ENCODE measurements at places on chromosomes 3 and 15.

- peak; percentile 43 for DNase-seq
Observed at GRCh38 chr3:158659454-158660237, 12.8 kb downstream of the LXN start.

- DNase-seq, result no peak
Observed at GRCh38 chr3:73028803-73029202, 32.2 kb downstream of the PPP4R2 start.

DNA sequence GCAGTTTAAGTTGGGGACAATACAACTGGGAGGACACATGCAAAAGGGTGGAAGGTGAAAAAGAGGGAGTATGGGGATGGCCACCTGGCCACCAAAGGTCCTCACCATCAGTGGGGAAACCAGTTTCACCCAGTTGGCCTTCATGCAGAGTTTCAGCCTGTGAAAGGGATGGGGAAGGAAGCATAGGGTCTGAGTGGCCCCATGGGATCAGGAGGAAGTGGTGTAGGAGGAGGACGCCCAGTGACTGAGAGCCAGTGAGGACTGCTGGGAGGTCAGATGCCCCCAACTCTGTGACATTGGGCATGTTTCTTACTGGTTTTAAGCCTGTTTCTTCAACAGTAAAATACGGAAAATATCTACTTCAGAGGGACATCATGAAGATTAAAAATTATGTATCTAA lies 16.3 kb downstream of the BCL2A1 start:
- no peak for DNase-seq

DNA sequence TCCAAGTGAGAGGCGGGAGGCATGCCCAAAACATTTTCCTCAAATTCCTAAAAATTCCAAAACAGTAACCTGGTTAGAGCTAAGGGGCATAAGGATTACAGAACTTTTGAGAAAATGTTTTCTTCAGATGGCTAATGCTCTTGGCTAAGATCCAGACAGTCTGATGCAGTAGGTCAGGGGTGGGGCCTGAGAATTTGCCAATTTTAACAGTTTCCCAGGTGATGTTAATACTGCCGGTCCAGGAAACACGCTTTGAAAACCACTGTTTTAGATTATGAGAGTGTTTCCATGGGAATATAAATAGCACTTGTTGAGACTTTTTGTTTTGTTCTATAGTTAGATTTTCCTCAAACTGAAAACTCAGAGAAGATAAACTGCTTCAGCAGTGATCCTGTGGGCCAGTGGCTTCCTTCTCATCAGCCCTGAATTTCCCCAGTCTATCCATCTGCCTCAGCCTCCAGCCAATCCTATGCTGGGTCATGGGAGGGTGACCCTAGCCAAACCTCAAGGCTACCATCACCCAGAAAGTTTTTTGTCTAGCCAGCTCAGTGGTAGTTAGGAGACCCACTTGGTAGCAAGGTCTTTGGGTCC lies 71.6 kb upstream of the ACP3 start:
- DNase-seq, result no peak

DNA sequence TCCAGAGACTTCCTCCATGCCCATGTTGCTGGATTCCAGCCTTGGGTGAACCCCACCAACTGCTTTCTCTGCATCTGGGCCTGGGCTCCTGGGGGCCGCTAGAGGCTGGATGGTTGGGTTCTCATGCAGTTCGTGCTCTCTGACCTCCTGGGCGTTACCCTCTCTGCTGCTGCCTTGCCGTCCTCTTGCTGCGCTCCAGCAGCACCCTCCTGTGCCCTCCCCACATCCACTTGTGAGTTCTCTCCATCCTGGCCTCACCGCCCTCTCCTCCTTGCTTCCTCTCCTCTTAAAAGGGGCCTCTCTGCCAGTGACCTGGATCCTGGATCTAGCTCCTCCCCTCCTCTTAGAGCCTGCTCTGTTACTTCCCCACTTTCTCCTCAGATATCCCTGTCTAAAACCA lies 43.7 kb downstream of the CHCHD6 start:
- DNase-seq, result no peak

DNA sequence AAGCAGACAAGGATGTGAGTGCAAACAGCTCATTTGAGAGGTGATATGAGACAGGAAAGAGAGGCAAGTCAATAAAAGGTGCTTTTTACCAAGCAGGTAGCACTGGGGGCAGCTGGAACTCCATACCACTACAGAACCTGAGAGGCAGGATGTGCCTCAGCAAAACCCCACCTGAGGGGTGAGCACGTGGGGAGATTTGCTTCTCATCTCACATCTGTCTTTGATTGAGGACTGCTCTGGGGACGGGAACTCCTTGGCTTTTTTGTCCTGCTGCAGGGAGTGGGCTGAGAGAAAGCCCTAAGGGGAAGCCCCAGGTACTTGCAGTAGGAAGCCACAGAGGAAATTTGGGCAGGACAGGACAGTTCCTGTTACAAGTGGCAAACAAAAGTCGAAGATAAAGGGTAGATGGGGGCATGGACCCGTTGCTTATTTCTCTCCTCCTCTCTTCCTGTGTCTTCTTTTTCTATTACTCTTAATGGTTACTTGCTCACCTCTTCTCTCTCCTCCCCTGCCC lies 27.1 kb downstream of the CFAP161 start:
- no peak for DNase-seq

- DNase-seq, result no peak
Observed at GRCh38 chr3:98600412-98601095, 7.1 kb upstream of the CPOX start.

DNA sequence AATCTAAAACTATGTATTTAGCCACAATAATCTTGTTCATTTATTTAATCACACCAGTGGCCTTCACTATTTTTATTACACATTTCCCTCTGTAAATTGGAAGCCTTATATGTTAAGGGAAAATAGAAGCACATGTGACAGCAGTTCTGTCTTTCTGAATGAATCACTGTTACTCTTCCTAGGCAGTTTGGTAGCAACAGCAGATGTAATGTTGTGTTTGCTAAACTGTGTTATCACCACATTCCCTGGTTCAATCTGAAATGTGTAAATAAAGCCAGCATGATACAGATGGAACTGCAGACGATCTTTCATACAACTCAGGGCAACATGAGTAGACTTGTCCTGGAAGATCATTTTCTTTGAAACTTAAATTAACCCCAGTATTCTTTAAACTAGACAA lies 220.1 kb downstream of the MCTP2 start:
- no peak for DNase-seq

DNA sequence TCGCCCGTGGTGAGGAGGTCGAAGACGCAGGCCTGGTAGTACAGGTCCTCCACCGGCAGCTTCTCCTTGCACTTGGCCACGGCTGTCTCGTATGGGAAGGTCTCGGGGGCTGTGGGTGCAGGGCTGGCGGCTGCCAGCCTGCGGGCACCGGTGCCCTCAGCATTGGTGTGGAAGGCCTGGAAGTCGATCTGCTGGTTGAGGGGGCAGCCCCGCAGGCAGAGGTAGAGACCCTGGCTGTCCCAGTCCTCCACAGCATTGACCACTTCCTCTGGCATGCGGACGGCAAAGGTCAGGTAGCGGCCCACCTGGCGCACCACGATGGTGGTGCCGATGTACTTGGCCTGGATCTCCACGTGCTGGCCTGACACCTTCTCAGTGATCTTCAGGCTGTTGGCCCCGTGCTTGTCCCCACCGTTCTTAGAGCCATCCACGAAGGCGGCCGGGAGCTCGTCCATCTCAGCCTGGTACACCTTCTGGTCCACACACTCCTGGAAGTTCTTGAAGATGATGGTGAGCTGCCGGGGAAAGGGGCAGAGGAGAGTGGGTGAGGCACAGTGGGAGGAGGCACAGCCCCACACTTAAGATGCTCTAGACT lies 43.7 kb downstream of the RGMA start:
- DNase-seq, result no peak

DNA sequence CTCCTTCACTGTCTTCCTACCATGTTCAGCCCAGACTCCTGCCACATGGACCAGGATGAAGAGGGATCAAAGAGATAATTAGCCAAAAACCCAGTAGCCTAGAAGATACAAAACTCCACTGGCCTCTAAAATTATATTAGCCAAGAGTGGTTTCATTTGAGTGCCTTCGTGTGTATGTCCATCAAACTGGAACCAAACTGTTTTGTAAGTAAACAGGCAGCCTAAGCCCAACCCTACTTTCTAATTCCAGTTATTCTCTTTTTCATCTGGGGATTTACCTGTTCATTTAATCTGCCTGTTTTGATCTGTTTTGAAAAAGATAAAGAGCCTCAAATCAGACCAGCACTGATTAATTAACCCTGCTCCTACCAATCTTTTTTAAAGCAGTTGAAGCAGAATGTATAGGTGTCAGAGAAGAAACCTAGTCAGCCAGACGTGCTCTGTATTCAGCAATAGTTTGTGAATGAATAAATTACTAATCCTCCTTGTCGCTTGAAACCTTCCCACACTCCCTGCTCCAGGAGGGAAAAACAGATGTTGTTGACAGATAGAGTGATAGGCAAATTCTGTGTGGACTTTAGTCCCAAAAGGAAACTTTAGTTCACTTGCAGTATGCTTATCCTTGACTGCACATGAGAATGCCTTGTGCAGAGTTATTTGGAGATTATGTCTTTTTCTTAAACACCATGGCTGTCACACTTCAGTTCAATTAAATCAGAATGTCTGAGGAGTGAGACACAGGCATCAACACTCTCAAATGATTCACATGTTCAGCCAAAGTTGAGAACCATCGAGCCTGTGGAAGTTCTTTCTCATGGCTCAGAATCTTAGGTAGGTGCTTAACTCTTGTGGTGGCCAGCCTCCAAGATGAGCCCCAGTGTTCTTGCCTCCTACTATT lies 55.5 kb upstream of the ZBED2 start:
- DNase-seq, result no peak

DNA sequence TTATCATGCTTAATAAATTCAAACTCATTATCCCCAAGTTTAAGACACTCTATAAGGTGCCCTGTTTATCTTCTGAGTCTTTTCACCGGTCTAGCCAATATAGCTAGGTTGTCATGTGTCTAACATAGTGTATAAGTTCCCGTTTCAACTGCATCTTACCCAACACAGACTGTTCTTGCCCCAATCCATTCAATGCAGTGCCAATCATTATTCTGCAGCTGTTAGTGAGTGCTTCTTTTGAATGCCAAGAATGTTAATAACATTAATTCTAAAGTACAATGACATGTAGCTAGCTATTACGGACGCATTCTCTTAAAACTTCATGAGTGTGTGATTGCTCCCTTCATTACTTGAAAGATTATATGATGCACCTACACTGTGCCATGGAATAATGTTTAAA lies 646.4 kb upstream of the NR2F2 start:
- no peak for DNase-seq

DNA sequence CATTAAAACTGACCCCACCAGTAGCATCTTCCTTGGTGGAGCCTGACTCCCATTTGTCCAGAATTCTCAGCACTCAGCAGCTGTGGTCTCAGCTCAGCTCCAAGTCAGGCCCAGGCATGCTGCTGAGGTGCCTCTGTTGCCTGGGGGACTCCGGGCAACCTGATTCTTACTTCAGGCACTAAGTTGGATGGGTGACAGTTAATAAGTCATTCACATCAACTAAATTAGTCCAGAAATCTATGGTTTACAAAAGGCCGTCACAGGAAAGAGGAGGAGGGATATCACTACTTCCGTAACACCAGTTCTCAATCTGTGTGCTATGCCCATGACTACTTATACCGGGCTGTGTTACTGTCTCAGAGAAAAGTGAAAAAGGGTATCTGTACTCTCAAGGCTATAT lies 310.2 kb downstream of the SATB1 start:
- DNase-seq, result no peak

DNA sequence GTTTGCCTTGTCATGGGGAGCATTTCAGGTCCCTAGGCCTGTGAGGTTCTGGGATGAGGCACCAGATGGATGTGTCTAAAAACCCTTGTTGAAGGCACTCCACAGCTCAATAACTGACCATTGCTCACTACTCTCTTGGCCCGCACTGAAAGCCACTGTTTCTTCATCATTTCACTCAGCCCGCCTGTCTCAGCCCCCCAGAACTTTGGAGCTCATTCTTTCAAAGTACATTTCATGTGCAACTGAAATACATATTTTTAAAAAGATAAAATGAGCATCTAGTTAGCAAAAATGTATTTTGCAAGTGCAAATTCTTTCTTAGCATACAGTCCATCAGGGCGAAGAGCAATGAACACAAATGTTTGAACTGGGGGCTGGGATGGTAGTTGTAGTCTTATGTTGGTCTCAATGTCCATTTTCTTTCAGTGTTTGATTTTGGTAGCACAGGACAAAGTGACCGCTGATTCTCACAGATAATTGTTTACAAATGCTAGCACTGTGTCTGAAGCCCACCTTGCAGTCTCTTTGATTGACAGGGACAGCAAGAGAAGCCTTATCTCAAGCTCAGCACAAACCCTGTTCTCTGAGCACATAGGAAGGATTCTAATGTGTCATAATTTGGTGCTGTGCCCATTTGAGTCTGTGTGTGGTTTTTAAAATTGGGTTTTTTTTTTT lies 19.6 kb downstream of the HEMK1 start:
- no peak for DNase-seq

DNA sequence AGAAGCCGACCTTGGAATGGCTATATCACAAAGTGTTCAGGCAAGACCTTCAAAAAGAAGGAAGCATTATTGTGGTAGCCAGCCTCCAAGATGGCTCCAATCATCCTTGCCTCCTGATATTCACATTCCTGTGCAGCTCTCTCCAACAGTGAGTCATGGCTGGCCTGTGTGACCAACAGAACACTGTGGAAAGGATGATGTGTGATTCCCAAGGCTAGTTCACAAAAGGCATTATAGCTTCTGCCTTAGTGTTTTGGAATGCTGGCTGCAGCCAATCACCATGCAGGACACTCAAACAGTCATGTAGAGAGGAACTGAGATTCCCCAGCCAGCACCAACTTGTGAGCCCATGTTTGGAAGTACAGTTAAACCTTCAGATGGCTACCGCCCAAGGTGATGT lies 102.6 kb downstream of the EFL1 start:
- no peak for DNase-seq

DNA sequence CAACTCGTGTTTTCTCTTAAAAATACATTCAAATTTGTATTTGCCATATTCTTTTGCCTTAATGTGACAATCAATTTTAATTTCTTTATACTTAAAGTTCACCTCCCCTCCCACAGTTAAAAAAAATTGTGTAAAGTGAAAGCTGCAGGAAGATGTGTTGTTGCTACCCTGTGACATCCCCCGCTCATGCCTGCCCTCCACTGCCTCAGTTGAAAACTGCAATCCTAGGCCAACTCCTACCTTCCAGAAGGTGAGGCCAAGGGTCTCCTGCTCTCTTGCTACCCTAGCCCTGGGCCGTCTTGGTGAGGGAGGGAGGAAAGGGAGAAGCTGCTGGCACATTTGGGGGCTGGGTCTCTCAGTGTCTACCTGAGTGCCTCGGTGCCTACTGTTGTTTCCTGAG lies 57.0 kb upstream of the CMTM7 start:
- DNase-seq, result no peak

DNA sequence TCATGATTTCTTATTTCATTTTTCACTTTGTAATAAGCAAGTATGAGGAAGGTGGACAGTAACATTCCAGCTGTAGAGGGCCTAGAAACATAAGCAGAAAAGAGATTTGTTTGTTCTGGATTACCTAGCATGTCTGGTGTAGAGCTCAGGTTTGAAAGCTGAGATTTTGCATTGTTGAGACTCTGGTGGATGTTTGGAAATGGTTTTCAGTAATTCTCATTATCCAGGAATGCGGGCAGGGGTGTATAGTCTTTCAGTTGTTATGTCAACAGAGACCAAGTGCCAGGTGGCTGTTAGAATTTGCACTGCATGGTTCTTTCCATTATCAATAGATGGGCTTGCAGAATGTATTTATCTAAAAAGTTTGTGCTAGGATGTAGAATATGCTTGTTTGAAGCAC lies 10.9 kb downstream of the GPD1L start:
- DNase-seq, result no peak

GRCh38 chr15:44792715-44793114 lies 56.4 kb downstream of the TRIM69 start:
- DNase-seq, result no peak

Data from neural crest cell (in vitro differentiated cells).